Stimulated activated CD4-positive, alpha-beta T cell treated with anti-CD3 and anti-CD28 coated beads, Interleukin-1b, Interleukin-23, amount 100 ng/mL, for 24 hours (primary cell): ENCODE measurements at places on chromosomes 1 and 21.

DNA sequence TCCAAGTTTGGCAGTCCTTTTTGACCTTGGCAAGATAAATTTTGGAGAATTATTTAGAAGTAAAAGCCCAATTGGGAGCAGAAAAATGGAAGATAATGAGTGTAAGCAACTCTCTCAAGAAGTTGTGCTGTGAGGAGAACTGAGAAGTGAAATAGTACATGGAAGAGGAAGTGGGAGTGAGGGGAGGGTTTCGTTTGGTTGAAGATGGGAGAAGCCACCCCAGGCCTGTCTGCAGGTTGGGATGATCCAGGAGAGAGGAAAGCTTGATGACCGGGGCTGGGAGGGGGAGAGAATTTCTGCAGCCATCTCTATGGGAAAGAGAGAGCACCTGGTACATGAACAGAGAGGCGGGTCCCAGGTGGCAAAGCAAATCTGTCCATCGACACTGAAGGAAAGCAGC lies 8.6 kb upstream of the RCAN1 start:
- no peak for DNase-seq

DNA sequence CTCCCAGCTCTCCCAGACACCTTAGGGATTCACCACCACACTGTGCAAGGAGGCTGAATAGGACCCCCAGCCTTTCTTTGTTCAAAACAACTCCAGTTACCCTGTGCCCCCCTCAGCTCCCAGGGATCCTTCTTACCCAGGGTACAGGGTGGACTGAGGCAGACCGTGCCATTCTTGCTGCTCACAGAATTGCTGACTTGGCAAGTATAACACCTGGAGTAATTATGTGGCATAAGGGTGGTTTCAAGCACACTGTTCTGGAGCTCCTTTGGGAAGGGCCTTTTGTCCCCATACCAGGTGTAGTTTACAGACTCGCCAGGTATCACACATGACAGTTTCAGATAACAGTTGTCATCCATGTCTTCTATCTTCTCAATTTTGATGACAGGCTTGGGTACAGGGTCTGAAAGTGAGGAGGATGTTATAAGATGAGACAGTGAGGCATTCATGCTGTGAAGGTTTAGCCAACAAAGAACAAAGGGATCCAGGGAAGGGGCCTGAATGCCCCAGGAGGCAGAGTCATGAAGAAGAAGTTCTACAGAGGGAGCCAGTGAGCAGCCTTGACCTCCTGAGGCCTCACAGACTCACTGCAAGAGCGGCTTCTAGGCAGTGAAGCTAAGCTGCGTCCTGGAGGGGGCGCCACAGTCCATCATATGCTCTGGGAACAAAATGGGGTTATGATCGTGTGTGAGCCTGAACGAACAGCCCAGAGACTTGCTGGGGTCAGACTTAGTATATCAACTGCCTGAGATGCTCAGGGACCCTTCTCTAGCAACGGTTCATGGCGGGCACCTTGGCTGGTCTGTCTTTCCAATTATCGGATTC lies 30.3 kb downstream of the CD48 start:
- peak; percentile 67 for DNase-seq

GRCh38 chr1:66745451-66745850 lies 6.8 kb upstream of the DYNLT5 start:
- DNase-seq = no peak

DNA sequence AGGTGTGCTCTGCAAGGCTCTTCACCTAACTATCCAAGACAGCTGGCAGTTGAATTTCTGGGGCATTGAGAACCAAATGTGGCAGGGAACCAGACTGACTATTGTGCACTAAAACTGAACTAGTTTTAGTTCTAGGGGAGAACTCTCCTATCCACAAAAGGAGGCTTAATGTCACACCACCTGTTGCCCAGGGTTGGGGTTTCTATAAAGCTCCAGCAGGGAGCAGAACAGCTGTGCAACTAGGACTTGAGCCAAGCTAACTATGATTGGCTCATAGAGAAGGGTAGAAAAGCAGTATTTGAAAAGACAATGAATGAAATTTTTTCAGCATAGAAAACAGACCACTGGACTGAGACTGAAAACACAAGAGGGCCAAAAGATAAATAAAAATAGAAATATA lies 53.3 kb upstream of the FGGY start:
- DNase-seq = no peak

DNA sequence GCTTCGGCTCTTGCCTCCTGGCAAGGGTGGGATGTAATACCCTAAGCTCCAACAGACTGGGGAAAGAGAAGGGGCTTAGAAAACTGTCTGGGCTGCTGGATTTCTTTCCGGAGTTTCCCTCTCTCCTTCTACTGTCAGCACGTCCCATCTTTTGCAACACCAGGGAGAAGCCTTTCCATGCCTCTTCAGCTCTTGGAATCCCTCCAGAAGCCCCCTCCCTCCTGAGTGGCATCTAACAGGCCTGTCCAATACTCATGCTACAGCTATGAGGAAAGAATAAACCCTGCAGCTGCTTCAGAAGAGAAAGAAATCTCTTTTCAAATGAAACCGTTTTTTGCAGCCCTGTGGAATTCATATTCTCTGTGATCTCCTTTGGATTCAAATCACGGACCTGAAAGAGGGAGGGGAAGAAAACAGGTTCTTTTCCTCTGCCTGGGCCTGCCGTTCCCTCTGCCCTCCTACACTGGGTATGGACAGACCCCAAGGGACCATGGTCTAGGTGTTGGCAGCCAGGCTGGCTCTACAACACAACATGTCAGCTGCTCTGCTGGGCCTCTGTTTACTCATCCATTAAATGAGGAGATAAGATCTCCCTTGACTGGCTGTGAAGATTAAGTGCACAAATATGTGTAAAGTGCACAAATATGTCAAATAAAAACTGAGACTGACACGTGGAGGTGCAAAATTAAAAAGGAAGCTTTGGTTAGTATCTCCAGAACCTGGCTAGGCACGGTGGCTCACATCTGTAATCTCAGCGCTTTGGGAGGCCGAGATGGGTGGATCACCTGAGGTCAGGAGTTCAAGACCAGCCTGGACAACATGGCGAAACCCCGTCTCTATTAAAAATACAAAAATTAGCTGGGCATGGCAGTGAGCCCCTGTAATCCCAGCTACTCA lies 6.0 kb upstream of the CAPN2 start:
- DNase-seq = no peak

GRCh38 chr1:210857146-210857663 lies 276.7 kb downstream of the KCNH1 start:
- no peak for DNase-seq

DNA sequence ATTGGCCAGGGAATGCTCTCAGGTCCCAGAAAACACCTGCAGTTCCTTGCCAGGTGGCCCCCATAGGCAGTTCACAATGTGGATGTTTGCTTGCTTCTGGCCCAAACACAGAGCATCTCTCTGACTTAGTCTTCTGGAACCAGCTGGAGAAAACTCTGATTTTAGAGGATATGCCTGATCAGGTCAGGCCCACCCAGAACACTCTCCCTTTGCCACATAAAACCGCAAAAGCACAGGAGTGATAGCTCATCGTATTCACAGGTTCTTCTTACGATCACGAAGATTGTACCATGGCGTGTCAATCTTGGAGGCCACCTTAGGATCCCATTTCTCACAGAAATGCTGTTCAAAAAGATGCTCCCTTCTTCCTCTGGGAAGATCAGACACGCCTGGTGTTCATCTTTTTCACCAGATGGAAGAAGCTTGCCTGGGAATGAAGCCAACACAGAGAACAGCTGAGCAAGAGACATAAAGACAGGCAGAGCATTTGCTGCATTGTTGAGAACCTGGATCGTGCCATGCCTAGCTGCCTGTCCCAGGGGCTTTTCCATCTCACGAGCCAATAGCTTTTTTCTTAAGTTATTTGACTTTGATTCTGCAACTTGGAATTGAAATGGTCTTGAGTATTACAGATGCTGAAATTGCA lies 11.6 kb upstream of the CD247 start:
- DNase-seq = no peak

- no peak for DNase-seq
These were observed 615 bp upstream of the MRPS15 start for GRCh38 chr1:36464605-36465393.

DNA sequence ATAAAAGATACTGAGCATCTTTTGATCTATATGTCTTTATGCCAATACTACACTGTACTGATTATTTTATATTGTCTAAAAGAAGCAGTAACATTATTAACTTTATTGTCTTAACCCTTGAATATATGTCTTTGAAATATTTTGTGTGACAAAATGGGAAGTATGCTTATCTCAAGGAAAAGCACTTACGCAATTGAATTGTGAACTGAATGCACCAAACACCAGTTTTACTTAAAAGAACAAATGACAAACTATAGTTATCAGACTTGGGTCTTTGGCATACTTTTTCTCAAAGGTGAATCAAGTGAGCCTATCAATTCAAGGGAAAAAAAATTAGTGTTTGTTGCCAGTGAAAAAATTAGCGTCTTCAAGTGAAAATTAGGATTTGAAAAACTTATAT lies 9.2 kb upstream of the SLC6A9 start:
- DNase-seq = no peak

- no peak for DNase-seq
These were observed 89.7 kb downstream of the SMYD2 start for GRCh38 chr1:214370615-214371014.

- DNase-seq = no peak
These were observed 37.8 kb downstream of the ELK4 start for GRCh38 chr1:205593967-205594366.

- no peak for DNase-seq
These were observed 31.9 kb downstream of the SLC44A5 start for GRCh38 chr1:75579046-75579445.

DNA sequence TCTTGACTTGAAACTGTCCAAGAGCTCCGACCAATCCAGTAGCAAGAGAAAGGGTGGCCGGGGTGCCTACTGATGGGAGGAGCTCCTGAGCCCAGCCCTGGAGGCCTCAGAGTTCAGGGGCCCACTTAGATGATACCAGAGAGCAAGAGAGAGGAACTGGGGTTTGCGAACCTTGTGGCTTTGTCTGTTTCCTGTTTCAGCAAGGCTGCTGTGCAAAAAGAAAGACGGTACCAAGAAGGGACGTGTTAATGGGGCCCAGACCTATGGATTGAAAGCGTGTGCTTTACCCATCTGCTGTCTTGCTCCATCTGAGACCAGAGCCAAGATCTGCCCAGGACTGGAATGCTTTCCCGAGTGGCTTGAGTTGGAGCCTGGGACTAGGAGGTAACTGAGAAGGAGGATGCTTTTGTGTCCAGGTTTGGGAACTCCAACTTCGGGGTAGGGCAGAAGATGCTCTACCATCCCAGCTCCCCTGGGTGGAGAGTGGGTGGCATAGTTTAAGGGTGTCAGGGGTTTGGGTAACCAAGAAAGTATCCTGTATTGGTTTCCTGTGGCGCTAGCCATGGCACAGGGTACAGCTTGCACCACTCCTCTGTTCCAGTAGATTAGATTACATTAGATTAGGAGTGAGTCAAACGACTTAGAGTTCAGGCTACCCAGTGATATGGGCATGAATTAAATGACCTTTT lies at the start of gene TRAF3IP3:
TRAF3IP3 (plus strand) TSS at position 128 of the 689 bp plus-strand sequence. CDS start 3,987 bp downstream, outside the sequence.
- peak; percentile 47 for DNase-seq

- DNase-seq = no peak
These were observed 433.7 kb downstream of the RPS6KC1 start for GRCh38 chr1:213484758-213485157.

DNA sequence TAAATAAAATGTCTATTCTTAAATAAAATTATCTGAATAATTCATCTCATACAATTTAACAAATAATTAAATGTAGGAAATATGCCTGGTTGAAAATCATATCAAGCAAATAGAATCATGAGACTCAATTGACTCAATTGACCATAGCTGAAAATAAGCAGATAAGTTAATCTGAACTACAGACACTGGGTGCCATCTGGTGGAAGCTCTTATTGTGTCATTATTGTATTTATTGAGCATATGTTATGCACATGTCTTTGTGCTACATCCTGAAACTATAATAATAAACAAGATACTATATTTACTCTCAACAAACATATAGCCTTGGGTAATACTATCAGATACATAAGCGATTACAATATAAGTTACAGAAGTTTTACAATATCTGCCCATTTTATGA lies 41.0 kb downstream of the BRINP3 start:
- DNase-seq = no peak

- DNase-seq = no peak
These were observed 68.8 kb upstream of the SSX2IP start for GRCh38 chr1:84758968-84759491.

DNA sequence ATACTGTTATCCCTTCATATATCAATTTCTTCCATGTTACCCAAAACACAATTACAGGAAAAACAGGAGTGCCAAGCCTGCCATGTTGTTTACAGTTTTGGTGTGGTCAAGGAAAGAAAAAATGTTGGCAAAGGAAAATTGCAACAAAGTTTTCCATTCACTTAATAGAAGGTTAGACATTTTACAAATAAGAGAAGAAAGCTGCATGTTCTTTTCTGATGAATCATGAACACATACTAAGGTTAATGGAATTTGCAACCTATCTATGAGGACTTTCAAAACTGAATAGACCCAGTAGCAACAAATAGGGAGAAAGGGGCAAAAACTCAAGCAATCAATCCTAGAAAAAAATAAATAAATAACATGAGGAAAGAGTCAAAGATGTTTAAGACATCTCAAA lies 556.7 kb downstream of the DPYD start:
- no peak for DNase-seq

DNA sequence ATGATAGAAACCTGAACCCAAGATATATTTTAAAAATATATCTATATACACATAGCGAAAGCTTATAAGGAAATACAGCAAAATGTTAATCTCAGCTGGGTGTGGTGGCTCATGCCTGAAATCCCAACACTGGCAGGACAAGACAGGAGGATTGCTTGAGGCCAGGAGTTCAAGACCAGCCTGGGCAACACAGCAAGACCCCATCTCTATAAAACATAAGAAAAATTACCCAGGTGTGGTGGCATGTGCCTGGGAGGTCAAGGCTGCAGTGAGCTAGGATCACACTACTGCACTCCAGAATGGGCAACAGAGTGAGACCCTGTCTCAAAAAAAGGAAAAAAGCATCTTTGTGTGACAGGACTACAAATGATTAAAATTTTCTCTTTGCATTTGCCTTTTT lies 6.0 kb upstream of the SRM start:
- DNase-seq = no peak

- no peak for DNase-seq
These were observed 1.7 kb downstream of the SSX2IP start for GRCh38 chr1:84688463-84689061.

DNA sequence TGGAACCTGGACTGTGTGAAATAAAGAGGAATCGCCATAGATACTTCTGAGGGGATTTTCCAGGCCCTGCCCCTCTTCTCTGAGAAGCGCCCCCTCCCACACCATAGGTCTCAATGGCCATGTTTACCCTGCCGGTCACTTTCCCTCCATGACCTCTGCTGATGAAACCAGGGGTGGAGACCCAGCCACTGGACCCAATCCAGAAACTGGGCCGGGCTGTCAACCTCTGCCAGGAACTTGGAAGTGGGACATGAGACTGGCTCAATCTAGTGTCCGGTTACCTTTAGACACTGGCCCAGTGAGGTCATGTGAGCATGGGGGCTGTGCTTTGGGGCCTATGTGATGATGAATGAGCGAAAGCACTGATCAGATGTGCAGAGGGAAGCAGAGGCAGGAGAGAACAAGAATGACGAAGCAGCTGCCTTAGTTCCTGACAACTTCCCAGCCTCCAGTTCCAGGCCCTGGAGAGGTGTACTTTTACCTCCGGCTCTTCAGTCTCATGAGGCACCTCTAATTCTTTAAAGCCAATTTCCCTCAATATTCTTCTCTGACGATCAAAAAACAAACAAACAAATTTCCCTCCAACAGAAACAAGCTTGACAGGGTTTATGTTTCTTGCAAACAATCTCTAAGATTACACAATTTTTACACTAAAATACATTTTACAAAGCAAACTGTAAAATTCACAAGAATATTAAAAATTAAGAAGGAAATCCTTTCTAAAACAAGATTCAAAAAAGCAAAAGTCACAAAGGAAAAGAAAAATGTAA lies 4.9 kb downstream of the ASAP3 start:
- no peak for DNase-seq

GRCh38 chr1:1680031-1680911 lies 12.3 kb downstream of the SLC35E2B start:
- no peak for DNase-seq
